ENCODE measurements at places on chromosomes 4 and X.

DNA sequence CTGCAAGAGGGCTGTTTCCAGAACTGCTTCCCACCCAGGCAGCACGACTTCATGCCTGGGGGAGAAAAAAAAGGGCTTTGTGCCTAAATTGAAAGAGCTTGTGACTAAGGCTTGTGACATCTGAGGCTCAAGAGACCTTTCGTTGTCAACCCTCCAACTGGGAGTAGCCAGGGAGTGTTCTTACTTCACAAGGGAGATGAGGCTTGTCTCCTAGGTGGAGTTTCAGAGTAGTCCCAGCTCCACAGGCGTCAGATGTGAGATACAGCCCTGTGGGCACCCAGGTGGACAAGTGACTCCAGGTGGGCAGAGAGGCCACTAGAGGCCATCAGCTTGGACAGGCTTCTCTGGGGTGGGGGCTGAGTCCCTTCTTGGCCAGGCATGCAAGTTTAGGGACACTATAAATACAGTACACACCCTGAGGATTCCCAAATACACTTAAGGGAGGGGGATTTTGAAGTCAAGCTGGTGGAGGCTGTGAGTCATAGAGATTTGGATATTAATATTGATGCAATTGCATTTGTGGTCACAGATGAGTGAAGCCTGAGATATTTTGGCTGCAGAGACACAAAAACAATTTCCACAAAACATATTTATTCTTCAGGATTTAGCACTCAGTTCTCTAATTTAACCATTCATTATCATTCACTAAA is 40.1 kb upstream of the SETD7 start:
- DNase-seq: peak; percentile 60

DNA sequence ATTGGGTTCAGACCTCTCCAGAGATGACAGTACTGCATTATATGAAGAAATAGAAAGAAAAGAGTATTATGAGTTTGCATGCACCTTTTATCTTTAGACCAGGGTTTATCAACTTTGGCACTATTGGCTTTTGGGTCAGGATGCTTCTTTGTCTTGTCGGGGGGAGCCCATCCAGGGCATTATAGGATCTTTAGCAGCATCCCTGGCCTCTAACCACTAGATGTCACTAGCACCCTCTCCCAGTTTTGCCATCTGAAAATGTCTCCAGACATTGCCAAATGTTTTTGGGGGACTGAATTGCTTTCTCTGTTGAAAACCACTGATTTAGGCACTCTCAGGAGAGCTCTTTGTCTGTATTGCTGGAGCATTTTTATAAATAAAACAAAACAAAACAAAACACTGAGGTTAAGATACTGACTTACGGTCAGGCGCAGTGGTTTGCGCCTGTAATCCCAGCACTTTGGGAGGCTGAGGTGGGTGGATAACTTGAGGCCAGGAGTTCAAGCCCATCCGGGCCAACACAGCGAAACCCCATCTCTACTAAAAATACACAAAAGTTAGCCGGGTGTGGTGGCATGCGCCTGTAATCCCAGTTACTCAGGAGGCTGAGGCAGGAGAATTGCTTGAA is 23.6 kb downstream of the CA5B start:
- DNase-seq: peak; percentile 45

DNA sequence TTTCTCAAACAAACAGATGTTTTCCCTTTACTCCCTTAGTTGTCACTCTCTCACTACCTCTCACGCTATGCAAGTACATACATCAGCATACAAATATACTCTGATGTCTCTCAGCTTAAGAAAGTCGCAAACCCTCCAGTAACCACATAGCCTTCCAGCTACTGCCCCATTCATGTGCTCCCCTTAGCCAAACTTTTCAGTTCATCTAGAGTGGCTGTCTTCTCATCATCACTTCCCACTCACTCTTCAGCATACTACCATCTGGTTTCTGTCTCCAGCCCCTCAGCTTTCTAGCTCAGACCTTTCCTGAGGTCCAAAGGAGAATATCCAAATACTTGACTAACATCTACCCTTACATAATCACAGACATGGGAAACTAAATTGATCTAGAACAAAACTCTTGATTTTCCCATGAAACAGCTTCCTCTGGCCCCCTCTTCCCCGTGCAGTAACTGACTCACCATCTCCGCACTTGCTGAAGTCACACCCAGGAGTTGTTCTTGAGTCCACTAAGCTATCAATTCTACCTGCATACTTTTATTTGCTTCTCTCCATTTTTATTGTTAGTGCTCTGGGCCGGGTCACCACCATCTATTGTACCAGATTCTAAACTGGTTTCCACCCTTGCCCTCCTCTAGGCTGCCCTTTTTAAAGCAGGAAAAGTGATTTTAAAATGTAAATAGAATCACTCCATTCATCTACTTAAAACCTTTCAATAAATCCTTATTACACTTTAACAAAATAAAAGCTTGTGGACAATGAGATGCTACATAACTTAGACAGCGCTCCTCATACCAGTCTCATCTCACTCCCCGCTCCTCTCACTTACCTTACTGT is 57.2 kb downstream of the CASP6 start:
- no peak for DNase-seq

DNA sequence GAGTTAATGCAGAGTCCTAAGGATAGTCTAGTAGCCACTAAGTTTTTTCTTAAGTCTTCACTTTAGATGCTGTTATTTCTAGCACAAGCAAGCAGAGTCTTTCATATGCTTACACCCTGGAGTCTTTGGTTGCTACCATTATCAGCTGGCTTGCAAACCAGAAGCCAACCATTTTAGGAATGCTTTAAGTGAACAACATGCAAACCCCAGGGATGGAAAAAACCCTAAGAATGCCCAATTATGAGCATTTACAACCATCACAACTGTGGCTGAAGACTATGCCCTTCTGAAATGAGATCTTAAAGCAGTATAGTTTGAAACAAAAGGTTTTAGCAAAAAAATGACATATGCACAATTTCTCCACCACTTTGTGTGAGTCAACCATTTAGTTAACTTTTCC is 6.6 kb downstream of the MID1IP1 start:
- DNase-seq: no peak

DNA sequence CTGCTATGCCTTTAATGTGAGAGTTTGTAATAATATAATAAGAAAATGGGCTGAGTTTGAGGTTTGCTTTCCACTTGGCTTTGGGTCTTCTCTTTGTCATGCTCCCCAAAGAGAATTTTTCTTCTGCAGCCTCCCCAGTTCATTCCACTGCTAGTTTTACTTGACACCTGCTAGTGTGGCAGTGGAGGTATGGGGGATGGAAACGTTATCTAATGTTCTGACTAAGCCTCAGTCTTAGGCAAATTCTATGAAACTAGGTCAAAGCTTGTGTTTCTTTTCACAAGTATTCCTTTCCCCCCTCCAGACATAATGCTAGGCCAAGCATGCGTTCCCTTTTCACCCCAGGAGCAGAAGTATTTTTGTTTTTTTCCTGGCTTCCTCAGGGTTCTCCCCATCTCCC is 67.5 kb downstream of the PPP1R2C start:
- no peak for DNase-seq

DNA sequence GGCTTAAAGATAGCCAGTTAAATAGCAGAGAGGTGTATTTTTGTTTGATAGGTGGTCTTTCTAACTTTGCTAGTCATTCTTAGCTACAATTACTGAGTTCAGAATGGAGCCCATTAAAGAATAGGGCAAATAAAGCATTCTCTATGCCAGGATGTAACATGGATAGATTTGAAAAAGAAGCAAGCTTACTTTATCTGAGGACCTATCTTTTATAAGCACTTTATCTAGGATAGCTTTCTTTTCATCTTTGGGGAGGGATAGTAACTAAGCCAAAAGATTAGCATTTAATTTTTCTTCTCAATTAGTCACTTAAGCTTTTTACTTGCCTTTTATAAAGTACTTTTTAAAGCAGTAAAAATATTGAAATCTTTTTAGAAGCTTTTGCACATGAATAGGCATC is 1148.0 kb upstream of the DIAPH2 start:
- no peak for DNase-seq

DNA sequence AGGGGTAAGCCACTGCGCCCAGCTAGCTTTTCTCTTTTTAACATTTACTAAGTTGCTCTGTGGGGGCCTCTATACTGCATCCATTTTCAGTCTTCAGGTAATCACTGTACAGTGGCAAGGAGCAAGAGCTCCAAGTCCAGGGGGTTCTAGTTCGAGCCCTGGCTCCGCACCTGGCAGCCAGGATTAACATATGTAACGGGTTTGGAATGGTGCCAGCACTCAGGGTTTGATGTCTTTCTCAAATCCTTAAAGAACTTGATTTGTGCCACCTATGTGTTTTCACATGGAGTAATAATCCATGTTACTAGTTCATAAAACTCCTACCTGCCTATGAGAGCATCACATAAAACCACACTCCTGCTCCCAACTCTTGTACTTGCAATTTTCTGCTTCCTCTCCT is 4.5 kb downstream of the GRPEL1 start:
- no peak for DNase-seq

DNA sequence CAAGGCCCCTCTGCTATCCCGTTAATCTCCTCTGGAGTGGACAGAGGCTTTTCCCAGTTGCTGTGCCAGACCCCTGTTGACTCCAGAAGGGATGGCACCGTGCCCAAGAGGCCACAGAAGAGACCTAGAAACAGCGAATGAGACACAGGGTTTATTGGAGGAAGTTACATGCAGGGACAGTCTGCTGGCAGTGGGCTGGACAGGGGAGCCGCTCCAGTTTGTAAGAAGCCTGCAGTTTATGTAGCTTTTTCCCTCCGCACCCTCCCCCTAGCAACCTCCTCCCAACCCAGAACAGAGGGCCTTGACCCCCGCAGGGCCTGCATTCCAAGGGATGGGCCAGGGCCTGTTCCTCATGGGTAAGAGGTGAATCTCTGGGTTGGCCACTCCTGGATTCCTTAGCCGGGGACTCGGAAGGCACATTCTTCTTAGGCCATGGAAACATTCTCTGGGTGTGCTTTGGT is 216.8 kb upstream of the PSAPL1 start:
- DNase-seq: peak; percentile 39

GRCh38 chr4:53576676-53577372 is 14.5 kb downstream of the LNX1 start:
- peak; percentile 46 for DNase-seq

DNA sequence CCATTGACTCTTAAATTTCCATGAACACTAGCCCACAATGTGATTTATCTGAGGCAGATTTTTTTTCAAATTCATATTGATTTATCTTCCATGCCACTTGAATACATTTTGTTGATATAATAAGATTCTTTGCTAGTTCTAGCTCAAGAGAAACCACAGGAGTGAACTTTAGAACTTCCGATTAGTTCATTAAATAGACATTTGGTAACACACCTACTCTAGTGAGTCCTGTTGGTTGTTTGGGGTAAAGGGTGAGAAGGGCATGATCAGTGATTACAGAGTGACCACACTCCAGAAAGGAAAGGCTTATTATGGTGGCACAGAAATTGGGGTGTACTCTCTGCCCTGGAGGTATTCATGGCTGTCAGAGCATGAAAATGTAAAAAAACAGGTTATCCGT is 120.4 kb downstream of the CDKL5 start:
- no peak for DNase-seq

GRCh38 chr4:134024251-134024650 is 177.3 kb downstream of the PABPC4L start:
- DNase-seq: peak; percentile 53
